AG04450 (cell line): ENCODE measurements at places on chromosomes 6 and 20.
A peak's percentile ranks its signal among the peaks of the same experiment; 100 is the strongest.

GRCh38 chr20:48599106-48599747 lies 228.6 kb downstream of the PREX1 start:
- DNase-seq, result no peak

- no peak for DNase-seq
Measured at GRCh38 chr6:82257088-82257774, 9.7 kb upstream of the IBTK start.

- DNase-seq, result peak; percentile 37
Measured at GRCh38 chr20:17024513-17025119, 202.2 kb upstream of the PCSK2 start.

GRCh38 chr20:16555754-16556153 lies 17.5 kb downstream of the KIF16B start:
- DNase-seq, result no peak

DNA sequence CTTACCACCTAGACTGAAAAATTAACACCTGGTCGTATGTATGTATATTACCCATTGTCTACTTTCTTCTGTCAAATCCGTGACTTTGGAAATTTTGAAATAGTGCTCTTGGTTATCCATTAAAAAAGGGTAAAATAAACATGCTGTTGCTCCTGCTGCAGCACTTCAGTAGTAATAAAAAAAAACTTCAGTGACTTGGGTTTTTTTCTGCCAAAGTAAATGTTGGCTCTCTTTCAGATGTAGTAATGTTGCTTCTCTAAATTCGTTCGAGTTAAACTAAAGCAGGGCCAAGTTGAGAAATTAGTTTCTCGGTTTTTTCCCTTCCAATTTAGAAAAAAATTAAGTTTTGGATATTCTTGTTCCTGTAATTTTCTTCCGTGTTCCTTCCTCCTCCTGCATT lies 34.2 kb downstream of the JARID2 start:
- DNase-seq, result no peak

DNA sequence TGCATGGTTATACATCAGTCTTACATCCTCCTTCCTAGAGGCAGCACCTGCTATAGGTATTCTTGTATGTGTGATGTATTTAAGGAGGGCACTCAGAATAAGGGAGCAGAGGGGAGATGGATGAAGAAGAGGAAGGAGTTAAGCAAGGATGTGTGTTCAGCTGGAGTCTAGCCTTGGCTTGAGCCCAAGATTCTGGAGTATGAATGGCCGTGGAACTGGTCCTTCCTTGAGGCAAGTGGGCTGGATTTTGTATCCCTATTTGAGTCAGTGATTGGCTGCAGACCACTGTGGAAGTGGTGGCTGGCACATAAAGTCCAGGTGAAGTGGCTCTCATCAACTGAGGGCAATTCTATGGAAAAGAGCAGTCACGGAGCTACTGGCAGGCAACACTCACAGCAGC lies 112.0 kb upstream of the RNF24 start:
- no peak for DNase-seq

GRCh38 chr6:30164714-30165113 lies 1.4 kb downstream of the TRIM15 start:
- DNase-seq, result no peak

GRCh38 chr6:144094731-144095133 lies 641 bp downstream of the SF3B5 start:
- DNase-seq, result no peak

GRCh38 chr6:73679009-73679408 lies 17.0 kb upstream of the CD109 start:
- DNase-seq, result no peak

DNA sequence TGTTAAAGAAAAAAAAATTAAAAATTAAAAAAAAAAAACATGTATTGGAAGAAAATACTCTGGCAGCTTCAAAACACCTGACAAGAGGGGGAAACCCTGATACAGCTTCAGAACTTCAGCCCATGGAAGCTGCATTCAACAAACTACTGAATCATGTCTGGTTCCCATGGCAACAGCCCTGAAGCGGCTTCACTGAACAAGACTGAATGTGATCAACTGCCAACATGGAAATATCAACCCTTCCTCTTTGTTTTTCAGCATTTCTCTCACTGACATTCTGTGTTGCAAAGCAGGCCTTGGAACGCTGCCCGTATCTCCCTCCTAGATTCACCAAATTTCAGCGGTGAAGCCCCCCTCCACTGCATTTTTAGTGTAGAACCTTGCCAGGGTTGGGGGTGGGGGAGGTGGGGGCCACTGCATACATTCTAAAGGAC lies 91.3 kb upstream of the SHLD1 start:
- DNase-seq, result peak; percentile 64

GRCh38 chr20:64005394-64005793 lies 24.5 kb downstream of the PRPF6 start:
- DNase-seq, result no peak

- no peak for DNase-seq
Measured at GRCh38 chr6:100948381-100949133, 67.4 kb upstream of the ASCC3 start.

DNA sequence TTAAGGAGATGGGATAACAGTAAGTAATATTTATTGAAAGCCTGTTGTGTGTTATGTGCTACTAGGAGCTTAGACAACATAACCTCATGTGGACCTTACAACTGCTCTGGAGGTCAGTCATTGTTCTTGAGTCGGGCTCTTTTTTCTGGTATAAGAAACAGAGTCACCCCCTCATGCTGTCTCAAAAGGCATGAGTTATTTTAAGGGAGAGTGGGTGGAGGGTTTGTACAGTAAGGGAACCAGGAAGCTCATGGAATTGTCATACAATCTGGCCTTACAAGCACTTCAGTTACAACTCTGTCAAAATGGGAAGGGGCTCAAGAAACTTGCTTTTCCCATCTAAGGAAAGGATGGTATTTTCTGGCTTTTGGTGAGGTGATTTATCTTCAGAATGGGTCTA lies 16.5 kb upstream of the DSE start:
- DNase-seq, result no peak

DNA sequence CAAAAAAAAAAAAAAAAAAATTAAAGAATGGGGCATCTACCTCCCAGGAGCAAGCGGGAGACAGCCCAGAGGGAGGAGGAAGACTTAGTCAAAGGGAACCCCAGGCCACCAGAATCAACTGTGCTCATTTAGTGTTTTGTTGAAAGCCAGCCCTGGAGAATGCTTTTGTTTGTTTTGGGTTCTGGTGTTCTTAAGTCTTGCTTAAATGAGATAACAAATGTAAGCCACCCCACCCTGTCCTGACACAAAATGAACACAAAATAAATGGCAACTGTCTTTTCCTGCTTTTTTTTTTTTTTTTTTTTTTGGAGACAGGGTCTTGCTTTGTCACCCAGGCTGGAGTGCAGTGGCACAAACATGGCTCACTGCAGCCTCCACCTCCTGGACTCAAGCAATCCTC lies 165.0 kb upstream of the JARID2 start:
- no peak for DNase-seq

- DNase-seq, result no peak
Measured at GRCh38 chr20:54510541-54511129, 35.2 kb downstream of the DOK5 start.

DNA sequence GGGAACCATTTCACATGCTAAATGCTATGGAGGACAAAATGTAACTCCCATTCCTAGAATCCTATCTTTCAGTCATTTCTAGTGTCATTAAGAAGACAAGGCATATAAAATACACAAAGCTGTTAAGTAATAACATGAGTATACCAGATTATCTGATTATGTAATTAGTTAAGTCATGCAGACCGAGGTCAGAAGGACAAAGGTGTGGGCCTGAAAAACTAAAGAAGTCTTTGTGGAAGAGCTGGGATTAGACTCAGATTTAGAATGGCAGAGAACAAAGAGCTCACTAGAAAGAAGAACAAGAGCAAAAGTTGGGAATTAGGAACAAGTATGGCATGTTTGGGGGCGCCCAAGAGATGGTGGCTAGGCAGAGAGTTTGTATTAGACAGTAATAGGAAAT lies 37.0 kb downstream of the EFHC1 start:
- DNase-seq, result no peak

DNA sequence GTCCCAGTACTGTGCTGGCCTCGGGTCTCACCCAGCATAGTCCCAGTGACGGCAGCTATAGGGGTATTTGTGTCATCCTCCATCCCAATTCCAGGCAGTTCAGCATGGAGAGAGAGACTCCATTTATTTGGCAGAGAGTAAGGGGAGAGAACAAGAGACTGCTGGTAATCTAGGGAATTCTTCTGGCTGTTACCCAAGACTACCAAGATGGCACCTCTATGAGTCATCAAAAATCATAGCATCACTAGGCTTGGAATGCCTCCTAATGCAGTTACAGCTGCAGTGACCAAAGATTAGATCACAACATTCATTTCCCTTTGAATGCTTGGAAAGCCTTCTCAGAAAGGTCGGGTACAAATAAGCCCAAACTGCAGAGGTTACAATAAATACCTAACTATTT lies 660.4 kb upstream of the FLRT3 start:
- no peak for DNase-seq

GRCh38 chr20:34561661-34562060 lies 3.1 kb downstream of the MAP1LC3A start:
- no peak for DNase-seq

- no peak for DNase-seq
Measured at GRCh38 chr20:41014561-41015088, 14.0 kb upstream of the TOP1 start.

DNA sequence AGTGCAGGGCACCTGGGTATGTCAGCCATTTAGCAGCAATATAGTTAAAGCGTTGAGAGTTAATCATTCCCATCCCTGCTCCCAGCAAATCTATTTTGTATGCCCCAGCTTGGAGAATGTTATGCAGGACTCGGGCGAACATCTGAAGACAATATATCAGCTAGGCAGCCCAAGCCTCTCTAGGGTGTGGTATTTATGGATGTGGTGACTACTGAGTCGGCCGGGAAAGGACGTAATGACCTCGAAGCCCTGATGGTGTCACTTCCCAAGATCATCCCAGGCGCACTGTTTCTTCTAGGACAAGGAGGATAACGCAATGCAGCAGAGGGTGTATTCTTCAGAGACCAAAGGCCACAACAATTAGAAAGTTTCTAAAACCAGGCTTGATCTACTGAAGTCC lies 63.6 kb upstream of the FAM184A start:
- no peak for DNase-seq

- no peak for DNase-seq
Measured at GRCh38 chr20:16100111-16100510, 473.1 kb downstream of the KIF16B start.

DNA sequence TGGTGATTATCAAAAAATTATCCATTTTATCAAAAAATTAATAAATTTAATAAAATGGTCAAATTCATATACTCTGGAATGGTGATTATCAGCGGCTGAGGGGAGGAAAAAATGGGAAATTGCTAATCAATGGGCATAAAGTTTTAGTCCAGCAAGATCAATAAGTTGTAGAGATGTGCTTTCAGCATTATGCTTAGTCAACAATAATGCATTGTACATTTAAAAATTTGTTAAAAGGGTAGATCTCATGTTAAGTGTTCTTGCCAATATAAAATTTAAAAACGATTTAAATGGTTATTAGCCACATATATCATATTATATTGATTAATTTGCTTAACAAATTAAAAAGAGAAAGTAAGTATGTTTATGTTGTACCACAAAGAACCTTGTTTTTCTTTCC lies 56.6 kb downstream of the HS3ST5 start:
- DNase-seq, result no peak

DNA sequence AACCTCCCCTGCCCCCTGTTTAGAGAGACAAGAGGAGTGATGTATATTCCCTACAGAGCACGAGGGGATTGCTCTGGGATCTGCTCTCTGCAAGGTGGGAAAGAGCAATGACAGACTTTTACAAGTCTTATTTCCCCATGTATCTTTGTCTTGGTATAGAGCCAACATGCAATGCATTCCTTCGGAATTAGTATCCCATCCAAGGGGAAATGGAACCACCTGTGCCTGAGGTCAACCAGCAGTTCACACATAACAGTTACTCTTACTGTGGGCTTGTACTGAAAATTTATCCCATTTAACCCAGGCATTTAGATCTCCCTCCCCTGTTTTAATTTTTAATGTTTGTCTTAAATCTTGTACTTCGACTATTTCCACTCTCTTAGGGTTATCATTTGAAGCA lies 250.4 kb downstream of the C6orf118 start:
- no peak for DNase-seq

GRCh38 chr6:164124986-164125385 lies 710.5 kb downstream of the QKI start:
- no peak for DNase-seq

DNA sequence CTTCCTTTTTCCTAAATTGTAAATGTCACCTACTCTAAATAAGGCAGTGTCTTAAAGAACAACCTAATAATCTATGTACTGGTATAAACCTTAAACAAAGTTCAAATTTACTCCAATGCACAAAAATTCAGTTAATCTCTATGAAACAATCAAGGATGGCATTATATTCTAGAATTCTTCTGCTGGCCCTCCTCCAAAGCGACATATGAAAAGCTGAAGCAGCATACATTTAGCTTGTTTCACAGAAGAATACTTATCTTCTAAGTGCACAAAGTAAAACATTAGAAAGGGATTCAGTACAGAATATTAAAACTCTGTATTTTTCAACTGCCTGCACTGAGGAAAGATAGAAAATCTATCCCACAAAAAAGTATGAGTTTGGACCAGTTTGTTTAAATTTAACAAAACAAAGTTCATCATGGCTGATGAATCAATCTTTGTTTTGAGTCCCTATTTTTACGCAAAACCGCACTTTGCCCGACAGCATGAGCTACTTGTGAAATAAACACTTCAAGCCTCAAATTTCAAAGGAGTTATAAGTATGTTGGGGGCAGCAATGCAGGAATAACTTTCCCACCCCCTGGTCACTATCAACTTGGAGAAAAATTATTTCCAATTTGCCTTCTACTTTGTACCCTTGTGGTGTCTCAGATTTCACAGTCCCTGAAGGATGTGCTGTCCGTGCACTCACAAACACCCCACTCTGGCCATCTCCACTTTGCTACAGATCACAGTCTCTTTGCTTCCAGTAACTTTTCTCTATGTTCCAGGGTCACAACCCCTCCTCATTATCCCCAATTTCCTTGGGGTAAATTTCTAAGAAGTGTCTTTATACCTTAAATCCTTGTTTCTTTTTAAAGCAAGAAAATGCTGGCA lies 238.2 kb downstream of the PRKN start:
- no peak for DNase-seq

DNA sequence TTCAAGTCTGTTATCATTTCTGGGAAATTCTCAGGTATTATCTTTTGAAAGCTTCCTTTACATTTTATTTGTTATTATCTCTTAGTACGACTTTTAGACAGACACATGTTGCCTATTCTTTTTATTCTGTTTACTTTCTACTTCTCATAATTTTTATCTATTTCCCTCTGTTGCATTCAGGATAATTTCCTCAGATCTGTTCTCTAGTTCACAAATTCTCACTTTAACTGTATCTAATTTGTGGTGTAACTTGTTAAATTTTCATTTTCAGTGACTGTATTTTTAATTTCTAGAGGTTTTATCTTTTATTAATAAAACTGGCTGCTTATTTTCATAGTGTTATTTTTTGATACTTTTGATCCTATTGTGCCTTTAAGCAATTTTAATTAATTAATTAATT lies 16.0 kb downstream of the ATRN start:
- no peak for DNase-seq

- no peak for DNase-seq
Measured at GRCh38 chr6:38753707-38754106, 38.6 kb downstream of the DNAH8 start.

GRCh38 chr6:160102956-160103824 lies 18.4 kb upstream of the SLC22A1 start:
- DNase-seq, result no peak
